Fibroblast of skin of back (primary cell): ENCODE measurements at places on chromosomes 4 and X.

- no peak for DNase-seq
These were observed 660.8 kb upstream of the AADAT start for GRCh38 chr4:170750519-170750918.

- DNase-seq = no peak
These were observed 174.6 kb downstream of the PRR32 start for GRCh38 chrX:126994032-126994600.

DNA sequence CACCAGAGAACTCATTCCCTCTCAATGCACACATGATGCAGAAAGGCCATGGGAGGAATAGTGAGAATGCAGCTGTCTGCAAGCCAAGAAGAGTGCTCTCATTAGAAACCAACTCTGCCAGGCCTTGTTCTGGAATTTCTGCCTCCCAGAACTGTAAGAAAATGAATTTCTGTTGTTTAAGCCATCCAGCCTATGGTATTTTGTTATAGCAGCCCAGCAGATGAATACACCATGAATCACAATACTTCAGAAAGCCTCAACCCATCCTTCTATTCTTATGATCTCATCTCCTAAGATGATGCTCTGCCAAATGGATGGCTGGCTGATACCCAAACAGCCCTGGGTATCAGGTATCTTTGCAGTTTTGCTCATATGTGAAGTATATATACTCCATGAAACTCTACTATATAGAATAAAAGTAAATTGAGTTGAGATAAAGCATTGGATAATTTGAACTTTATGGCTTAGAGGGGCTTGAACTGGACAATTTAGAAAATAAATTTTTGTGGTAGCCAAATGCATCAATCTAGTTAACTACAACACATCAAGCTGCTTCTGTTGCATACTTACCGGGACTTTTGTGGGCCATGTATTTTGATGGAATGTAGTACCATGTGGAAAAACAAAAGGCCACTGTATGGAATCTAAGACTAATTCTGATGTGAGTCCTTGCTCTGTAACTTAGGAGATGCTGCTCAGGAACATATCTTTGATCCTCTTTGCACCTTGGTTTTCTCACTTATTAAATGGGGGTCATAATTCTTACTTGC is 245.9 kb downstream of the HS3ST1 start:
- peak; percentile 88 for DNase-seq

- DNase-seq = no peak
These were observed 14.4 kb downstream of the IL21 start for GRCh38 chr4:122606364-122607043.

- DNase-seq = peak; percentile 23
These were observed 58.9 kb downstream of the NAF1 start for GRCh38 chr4:163107754-163108153.

GRCh38 chrX:21745756-21746155 is 12.2 kb downstream of the SMPX start:
- no peak for DNase-seq

- DNase-seq = peak; percentile 22
These were observed 122.9 kb downstream of the PPA2 start for GRCh38 chr4:105350859-105351490.

DNA sequence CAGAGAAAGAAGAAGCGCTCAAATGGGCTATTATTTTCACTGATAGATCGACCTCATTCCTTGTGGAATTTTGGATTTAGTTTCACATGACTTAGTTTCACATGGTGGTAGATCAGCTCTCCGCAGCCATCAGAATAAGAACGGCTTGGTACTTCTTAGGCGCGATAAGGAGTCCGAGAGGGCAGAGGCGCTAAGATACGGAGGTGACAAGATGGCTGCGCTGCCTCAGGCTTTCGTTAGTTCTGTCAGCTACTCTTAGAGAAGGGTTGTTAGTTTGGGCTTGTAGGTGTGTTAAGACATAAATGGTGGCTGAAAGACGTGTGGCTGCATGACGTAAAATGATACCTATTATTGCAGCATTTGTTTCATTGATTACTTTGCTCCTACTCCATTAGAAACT is 169.1 kb downstream of the UNC5C start:
- no peak for DNase-seq

GRCh38 chr4:37635155-37635554 is 51.0 kb downstream of the RELL1 start:
- no peak for DNase-seq
